NCI-H460 (cell line): ENCODE measurements at places on chromosomes 7 and 10. TPM values are rescaled to one million over a fixed set of nuclear protein-coding genes. Genes with fewer than 3 reads are reported as not detected.

- no peak for DNase-seq
These were observed 240.3 kb downstream of the SEC23IP start for GRCh38 chr10:120132811-120133210.

GRCh38 chr10:94402204-94402842, at the start of gene TBC1D12:
TSS of gene TBC1D12 (plus strand) at chr10:94402541. CDS start at chr10:94402614, 73 bp downstream.
- peak; percentile 94 for DNase-seq

DNA sequence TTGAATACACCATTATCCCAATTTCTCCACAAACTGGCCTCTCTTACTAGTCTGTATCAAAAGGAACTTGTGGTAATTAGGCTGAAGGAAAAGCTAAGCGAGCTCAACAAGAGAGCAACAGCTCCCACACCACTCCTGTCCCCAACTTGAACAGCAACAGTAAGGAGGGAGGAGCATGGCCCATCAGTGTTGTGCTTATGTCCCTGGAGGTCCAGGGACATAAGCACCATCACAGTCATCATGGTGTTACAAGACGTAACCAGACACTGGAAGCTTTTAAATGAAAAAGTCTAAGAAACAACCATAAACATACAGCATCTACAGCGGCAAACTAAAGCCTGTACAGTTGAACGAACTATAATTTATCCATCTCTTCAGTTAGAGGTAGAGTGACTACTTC, 989 bp downstream of the ERLIN1 start:
- no peak for DNase-seq

DNA sequence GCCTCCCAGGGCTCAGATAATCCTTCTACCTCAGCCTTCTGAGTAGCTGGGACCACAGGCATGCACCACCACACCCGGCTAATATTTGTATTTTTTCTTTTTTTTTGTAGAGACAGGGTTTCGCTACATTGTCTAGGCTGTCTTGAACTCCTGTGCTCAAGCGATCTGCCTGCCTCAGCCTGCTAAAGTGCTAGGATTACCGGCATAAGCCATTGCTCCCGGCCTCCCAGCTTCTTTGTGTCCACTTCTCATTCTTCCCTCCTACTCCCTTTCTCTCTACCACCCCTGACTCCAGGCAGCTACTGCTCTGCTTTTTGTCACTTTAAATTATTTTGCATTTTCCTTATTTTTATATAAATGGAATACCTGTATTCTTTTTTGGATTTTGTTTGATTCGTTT, 83.4 kb downstream of the PALS2 start:
- no peak for DNase-seq

DNA sequence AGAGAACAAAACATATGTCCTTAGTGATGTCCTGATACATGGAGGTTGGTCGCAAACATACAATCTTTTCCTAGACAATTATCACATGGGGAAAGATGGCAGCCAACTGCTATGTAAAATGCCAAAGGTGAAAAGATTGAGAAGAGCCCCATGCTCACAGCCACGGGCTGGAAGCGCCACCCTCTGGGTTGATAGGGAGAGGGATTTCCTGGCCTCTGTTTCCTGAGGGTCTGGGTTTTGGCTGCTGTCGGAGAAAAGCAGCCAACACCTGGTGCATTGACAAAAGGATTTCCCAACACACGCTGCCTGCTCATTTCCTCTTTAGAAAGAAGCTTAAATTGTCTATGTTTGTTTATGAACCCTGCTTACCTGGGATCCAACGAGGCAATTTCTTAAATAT, 43.8 kb downstream of the ITIH5 start:
- DNase-seq = no peak

DNA sequence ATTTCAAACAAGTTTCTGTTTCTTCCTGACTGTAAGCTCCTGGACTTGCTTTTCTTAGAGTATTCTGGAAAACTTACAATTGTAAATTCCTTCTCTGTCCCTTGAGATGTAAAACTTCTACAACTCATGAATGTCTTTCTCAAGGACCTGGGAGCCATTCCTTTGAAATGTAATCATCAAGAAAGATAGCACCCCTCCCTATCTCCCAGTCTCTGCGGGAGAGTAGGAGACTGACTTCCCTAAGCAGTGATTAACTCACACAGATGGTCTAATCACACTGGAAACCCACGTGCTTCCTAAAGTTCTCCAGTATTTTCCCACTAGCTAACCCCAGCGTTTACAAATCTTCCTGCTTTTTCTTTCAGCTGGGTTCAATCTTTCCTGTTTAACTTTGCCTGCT, 549.4 kb downstream of the SORCS1 start:
- DNase-seq = no peak

DNA sequence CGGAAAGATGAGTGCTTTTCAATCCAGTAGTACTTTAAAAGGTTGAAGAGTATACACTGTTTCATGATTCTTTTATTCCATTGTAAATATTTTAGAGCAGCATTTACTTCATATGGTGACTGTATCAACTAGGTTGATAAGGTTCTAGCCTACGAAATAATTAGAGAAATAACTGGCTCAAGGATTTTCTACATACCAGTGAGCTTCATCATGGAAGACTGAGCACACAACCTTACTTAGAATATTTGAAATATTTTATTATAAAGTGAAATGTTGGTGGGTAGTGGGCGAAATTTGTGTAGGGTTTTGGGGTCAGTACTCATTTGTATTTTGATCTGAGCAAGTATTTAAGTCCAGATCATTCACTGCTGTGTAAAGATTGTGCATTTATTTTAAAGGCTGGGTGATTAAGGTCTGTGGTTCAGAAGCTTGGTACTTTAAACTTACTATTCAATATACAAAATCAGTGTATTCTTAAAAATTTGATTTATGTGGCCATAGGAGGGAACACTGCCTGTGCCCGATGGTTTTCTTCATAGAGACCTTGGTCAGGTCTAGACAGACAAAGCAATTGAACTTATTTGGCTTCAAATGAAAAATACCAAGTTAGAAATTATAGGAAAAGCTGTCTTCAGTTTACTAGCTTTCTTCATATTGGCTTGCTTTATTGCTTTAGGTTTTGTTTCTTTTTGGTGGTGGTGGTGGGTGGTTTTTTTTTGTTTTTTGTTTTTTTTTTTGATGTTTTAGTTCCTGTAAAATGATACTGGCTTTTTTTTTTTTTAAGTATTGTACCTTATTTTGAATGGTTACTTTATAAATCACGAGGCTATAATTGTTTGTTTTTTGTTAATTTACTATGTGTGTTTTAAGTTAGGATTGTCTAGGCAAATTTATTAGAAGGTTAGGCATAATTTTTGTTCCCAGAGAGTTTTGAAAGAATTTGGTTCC, 3.0 kb downstream of the KMT2E start:
- no peak for DNase-seq

GRCh38 chr7:93232673-93233018, 480 bp downstream of the VPS50 start:
- no peak for DNase-seq

- no peak for DNase-seq
These were observed 46.5 kb upstream of the MSMB start for GRCh38 chr10:46092524-46093081.

DNA sequence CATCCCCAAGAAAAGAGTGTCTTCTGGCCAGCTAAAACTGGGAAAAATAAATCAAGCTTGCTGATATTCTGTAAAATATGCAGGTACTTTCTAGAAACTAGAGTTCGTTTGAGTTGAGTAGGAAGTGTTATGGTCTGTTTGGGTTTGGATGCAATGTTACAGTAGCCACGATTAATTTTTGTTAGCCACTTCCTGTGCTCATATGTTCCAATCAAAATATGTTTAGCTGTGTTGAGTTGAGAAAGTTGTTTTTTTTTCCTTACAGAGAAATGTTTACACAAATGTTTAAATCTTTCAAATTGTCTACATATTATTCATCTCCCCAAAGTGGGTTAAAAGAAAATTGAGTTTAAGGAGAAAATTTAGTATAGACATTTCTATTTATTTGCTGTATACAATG, 11.3 kb upstream of the LAMB1 start:
- no peak for DNase-seq

DNA sequence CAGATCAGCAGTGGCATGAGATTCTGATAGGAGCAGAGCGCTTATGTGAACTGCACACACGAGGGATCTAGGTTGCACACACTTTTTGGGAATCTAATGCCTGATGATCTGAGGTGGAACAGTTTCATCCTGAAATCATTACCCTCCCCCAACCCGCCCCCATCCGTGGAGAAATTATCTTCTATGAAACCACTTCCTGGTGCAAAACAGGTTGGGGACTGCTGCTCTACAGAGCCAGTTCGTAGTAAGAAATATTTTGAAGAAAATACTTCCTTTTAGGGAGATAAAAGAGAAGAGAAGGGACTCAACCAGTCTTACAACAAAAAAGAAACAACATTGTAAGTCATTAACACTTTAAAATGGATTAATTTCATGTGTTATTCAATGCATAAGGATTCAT, 1308.2 kb downstream of the GATA3 start:
- DNase-seq = no peak

DNA sequence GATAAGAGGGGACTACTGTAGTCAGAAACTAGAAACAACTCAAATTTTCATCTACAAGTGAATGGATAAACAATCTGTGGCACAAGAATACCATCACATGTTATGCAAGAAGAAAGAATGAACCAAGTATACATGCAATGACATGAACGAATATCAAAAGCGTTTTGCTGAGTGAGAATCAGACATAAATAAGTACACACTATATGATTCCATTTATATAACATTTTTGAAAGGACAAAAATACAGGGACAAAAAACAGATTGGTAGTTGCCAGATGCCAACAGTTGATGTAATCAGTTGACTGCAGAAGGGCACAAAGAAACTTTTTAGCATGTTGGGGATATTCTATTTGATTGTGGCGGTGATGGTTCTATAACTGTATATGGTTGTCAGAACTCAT, 33.6 kb downstream of the CTNNA3 start:
- DNase-seq = no peak

- no peak for DNase-seq
These were observed 37.0 kb upstream of the GLI3 start for GRCh38 chr7:42274053-42274452.

GRCh38 chr10:78231939-78232338, 198.3 kb downstream of the RPS24 start:
- DNase-seq = no peak

GRCh38 chr7:15491361-15491760, 70.5 kb downstream of the AGMO start:
- DNase-seq = no peak

DNA sequence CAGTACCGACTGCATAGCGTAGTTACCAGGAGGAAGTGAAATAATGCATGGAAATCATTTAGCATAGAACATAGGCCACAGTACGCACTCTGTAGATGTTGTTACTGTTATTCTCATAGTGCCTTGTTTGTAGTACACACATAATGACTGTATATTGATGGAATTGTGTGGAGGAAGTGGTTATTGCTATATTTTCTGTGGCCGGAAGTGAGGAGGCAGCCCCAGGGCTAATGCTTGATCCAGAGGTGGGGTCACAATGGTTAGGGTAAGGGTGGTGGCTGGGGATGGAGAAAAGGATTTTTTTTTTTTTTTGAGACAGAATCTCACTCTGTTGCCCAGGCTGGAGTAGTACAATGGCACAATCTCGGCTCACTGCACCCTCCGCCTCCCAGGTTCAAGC, 4.5 kb upstream of the MGAM start:
- DNase-seq = no peak

GRCh38 chr7:87513735-87514335, 38.4 kb upstream of the ABCB4 start:
- no peak for DNase-seq

DNA sequence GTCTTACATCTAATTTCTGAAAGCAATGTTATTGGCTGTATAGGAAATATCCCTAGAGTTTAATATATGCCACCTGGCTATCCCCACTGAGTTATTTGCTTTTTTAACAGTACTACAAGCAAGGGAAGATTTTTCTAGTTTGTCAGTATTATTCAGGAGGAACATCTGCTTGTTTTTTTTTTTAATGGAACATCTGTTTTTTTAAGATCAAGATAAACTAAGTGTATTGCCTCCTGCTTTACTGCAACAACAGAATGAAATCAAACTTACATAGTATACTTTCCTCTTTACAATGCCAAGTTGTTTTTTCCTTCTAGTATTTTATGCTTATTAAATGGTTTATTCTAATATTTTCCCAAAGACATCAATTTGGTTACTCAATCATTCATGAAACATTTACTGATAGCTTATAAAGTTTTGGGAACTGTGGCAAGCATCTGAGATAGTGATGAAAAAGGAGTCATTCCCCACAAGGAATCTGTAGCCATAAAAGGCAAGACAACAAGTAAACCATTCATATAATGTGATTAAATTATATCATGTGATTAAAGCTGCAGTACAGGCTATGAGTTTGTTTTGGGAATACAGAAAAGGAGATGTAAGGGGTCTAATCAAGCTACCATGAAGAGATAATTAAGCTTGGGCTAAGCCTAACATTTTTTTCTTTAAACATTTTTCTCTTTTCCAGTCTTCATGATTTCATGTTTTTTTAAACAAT, 17.4 kb downstream of the MTPN start:
- no peak for DNase-seq

DNA sequence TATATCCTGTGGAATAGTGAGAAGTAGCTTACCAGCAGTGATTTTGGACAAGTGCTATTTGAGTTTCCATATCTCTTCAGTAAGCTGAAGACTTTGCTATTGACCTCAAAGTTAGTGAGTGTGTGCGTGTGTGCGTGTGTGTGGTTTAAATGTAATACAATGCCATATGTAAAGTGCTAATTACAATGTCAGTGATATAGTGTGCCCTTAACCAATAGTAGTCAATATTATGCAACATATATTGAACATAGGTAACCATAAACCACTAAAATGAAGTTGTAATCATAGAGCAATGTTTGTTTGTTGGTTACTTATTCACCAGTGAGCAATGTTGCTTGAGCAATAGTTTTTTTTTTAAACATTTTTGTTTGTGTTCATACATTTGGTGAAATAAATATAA, 309.4 kb downstream of the NXPH1 start:
- no peak for DNase-seq

- DNase-seq = no peak
These were observed 593.5 kb upstream of the MGMT start for GRCh38 chr10:128873411-128874054.

GRCh38 chr7:95481271-95482165, 4.2 kb upstream of the ASB4 start:
- no peak for DNase-seq

GRCh38 chr10:89813546-89813945, 112.2 kb downstream of the KIF20B start:
- no peak for DNase-seq

GRCh38 chr7:98864731-98865453, 4.9 kb downstream of the TMEM130 start:
- DNase-seq = no peak

ANXA8 gene
- total RNA-seq = not detected in 2 replicates

TEX47 gene
- total RNA-seq = not detected in 2 replicates

NUDT13 gene
- 6.3 and 7.1 TPM in 2 replicates for total RNA-seq

CALY gene
- total RNA-seq = 0.20 TPM in 1 of 2 replicates, not detected in the other

CYP17A1 gene
- not detected in 2 replicates for total RNA-seq

CACNA2D1 gene
- total RNA-seq = 13.6 and 15.7 TPM in 2 replicates

SLC13A4 gene
- total RNA-seq = not detected in 2 replicates

FKBP6 gene
- total RNA-seq = 0.17 TPM in 1 of 2 replicates, not detected in the other

OGDHL gene
- total RNA-seq = 0.09 and 0.30 TPM in 2 replicates

SPDYE11 gene
- 0.54 and 0.55 TPM in 2 replicates for total RNA-seq
